Body of pancreas (tissue), 4 donors: ENCODE measurements at places on chromosomes 5 and 9.
A peak's percentile ranks its signal among the peaks of the same experiment; 100 is the strongest.

DNA sequence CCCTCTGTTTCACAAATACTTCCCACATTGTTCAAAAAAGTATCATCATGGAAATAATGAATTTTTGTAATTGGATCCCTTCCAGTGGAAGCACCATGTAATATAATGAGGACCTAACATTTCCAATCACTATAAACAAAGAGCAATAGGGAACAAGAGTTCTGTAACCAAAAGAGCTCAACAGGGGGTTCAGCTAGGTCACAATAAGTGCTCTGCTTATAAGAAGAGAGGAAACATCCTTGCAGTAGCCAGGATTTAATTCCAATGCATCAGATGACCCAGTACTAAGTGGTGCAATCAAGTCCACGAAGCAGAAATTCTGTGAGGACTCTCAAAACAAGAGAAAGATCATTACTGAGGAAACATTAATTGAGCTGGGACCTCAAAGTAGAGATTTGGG is 5.9 kb downstream of the SERINC5 start:
- no peak for DNase-seq

GRCh38 chr5:30041291-30041690 is 1152.2 kb upstream of the CDH6 start:
- no peak for DNase-seq

GRCh38 chr5:143442385-143442784 is 38.9 kb upstream of the NR3C1 start:
- DNase-seq, result no peak

GRCh38 chr5:43352131-43352530 is 38.9 kb upstream of the HMGCS1 start:
- no peak for DNase-seq

DNA sequence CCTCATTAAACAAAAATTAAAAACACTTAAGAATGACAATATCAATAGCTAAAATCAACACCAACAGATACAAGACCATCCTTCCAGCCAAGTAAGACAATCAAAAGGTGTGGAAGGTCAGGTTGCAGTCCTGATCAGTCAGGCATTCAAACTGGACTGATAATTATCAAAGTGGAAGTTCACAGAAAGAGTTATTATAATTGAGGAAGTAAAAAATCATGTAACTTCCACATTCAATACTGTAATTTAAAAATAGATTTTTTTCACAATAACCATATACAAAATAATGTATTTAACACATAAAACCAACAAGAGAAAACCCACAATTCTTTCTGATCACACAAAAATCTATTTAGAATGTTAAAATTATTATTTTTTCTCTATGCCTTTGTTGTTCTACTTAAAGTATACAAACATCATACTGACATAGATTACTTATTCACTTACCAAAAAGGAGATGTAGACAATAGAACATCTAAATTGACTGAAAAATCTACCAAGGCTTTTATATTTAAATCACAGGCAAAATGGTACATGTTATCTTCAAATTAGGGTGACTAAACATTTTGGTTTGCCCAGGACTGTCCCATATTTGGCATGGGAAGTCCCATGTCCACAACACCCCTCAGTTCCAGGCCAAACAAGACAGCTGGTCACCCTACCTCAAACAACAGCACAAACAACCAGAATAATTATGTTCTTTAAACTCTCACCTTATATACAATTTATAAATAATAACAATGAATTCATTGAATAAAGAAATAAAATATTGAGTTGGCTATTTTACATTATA is 142.5 kb upstream of the SLC24A2 start:
- DNase-seq, result no peak

- DNase-seq, result no peak
These were observed 61.7 kb downstream of the OTULIN start for GRCh38 chr5:14726066-14726838.

GRCh38 chr5:6687505-6687904 is 25.7 kb upstream of the TENT4A start:
- no peak for DNase-seq

DNA sequence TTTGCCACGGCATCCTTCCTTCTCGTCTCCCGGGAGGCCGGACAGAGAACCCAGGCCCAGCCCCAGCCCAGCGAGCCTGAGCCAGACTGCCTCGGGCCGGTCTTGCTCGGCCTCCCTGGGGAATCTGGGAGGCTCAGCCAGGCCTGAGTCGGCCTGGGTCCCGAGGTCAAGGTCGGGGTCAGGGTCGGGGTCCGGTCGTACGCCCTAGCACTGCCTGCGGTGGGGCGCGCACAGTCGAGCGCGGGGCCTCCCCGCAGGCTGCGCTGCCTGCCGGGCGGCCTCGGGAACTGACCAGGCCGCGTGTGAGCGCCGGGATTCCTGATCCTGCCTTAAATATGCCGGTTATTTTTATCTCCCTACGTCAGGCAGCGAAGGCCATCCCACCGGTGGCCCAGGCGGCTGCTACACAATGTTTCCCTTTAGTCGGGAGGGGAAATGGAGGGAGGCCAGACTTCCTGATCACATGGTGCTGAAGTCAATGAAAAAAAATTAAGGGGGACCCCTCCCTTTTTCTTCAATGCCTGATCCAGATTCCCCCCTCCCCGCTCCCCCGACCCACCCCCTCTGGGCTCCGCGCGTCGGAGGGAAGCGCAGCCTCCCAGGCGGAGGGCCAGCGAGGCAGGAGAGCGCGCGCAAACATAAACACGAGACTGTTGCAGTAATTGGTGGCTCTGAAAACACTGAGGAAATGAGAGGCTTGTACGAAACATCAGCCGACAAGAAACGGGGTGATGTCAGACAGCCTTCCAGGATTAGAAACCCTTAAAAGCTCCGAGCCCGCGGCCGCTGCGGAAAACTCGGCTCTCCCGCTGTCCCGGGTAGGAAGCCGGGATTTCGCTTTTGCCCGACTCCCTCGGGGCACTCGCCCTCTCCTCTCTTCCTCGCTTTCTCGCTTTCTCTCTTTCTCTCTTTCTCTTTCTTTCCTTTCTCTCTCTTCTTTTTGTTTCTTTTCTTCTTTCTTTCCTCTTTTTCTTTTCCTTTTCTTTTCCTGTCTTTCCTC is 148.2 kb upstream of the KLF4 start:
- DNase-seq, result peak; percentile 91

DNA sequence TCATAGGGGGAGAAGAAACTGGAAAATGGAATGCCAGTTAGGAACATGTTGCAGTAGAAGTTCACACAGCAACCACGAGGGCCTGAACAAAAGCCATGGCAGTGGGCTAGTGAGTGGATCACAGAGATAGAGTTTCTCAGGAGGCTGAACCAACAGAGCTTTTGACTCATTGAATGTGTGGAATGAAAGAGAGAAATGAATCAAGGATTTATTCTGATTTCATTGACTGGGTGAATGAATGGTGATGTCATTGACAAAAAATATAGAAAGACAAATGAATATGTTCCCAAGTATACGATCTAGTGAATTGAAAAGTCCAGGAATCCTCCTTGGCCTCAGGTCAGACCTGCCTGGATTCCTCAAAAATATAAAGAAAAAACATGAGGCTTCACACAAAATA is 99.2 kb downstream of the ZNF462 start:
- DNase-seq, result no peak

GRCh38 chr5:100790170-100790665 is 112.9 kb downstream of the ST8SIA4 start:
- DNase-seq, result no peak

DNA sequence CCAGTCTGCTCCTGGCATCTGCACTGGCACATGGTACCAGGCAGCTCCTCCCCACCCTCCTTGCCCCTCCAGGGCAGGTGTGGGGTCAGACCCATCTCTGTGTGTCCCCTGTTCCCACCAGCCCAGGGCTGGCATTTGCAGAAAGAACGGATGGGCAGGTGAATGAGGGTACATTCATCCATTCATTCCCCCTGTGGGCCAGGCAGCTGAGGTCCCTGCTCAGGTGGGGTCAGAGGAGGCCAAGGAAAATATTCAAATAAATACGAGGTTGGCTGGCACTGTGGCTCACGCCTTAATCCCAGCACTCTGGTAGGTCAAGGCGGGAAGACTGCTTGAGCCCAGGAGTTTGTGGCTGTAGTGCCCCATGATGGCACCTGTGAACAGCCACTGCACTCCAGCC is 25.0 kb upstream of the PHYKPL start:
- DNase-seq, result no peak

DNA sequence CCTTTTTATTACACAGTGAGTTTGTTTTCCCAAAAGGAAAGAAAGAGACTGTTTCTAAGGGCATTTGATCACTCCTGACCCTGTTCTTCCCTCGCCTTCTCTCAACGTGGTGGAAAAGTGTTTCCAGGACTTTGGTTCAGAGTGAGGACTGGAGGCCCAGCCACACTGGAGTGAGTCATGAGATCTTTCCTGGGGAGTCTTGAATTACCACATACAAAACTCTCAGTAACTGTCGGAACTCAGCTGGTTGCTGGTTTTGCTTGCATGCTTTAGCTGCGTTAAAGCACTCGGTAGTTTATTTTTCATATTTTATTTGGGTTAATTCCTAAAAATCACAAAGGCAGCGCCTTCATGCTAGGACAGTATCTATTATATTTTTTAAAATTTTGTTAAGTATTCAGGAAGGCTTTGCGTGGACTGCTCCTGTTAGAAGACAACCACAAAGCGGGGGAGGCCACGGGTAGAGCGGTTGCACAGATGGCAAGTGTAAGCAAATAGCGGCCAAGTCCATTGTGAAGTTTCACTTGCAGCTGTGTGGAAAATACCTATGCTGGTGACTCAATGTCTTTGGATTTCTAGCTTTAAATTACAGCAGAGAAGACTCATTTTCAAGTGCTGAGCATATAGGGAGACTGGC is 77.7 kb downstream of the ARSB start:
- DNase-seq, result peak; percentile 33

DNA sequence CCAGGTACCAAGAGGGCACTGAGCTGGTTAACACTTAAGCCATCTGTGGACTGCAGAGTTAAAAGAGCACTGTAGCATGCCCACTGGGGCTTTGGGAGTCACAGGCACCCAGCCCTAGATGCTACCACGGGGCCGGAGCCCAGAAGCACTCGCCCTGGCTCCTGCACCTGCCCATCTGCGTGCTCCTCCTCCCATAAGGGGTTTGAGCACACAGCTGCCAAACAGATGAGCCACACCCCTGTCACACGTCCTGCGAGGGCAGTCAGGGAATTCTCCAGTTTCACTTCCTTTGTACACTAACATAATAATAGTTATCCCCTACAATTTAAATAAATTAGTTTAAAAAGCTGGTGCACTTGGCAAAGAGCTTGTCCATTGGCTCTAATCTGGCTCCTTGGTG is 4.5 kb upstream of the PCA3 start:
- DNase-seq, result no peak

GRCh38 chr9:112884101-112884500 is 6.6 kb downstream of the SLC46A2 start:
- no peak for DNase-seq

DNA sequence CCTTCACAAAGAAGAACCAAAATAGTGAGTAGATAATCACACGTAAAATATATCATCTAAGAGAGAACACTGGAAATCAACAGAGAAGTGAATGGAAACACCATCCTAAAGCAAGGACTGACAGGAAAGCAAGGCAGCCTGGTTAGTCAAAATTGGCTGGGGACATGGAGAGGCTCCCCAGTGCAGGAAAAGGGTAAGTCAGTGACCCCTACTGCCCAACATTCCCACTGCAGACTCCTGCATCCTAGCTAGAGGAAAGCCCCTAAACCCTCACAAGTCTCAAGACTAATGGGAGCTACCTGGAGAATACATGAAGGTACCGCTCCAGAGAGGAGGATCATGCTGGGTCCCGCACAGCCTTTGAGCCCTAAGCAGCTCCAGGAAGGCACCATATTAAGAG is 60.1 kb downstream of the ZDHHC21 start:
- DNase-seq, result no peak

- no peak for DNase-seq
These were observed 37.8 kb upstream of the CARTPT start for GRCh38 chr5:71681296-71681695.

GRCh38 chr9:16257604-16258003 is 612.9 kb downstream of the BNC2 start:
- no peak for DNase-seq

- peak; percentile 87 for DNase-seq
These were observed 11.0 kb upstream of the EXOSC2 start for GRCh38 chr9:130682421-130683121.

GRCh38 chr9:92266486-92266885 is 27.0 kb downstream of the IARS1 start:
- no peak for DNase-seq

GRCh38 chr9:95516734-95517558 is at the start of gene PTCH1:
Gene PTCH1 (minus strand): TSS chr9:95516971.
- peak; percentile 63 for DNase-seq

DNA sequence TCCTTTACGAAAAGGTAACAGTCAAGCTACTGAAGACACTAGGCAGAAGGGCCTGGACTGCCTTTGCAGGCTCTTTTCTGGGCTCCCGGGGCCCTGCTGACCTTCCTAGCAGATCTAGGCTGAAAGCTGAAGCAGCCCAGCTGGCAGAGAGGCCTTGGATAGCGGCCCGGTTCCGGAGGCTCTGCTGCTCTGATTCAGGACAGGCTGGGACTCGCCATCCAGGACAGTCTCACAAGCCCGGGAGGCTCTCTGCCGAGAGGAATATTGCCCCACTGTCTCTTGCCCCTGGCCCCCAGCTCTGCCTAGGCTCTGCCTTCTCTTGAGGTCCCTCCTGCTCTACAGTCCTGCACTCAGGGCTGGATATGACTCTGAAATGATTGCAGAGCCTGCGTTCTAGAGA is 67.8 kb downstream of the PSD2 start:
- peak; percentile 30 for DNase-seq

DNA sequence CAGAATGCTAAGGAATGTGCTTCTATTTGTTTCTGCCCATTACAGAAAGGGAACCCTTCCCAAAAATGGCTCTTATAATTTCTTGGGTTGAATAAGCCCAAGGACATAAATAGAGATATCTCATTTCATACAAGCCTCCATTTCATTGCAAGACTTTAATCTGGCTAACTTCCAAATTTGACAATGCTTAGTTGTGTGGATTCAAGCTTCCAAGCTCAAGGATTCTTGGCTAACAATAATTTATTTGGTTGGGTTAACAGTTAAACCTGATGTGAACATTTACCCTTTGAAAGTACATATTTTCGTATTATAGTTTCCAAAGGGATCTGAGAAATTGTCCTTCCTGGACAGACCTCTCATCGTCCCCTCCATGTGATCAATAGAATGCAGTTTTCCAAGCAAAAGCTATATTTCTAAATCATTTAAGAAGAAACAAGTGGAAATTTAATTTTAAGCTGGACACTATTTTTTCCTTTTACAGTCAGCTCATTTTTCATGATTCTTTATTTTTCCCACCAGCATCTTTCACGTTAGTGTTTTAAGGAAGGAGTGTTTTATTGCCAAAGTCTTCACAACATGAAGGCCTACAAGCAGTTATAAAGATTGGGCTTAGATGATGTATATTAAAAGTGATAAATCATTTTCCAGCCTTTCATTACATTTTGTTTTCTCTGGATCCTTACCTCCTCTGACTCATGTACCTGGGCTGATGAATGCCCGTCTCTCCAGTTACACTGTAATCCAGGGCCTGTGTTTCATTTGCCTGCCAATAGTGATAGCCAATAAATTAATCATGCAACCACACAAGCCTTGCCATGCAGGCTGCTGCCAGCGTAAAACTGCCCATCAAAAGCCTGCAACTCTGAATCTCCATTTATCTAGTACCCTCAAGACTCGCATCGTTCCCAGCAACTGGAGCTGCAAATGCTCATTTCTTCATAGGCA is 176.7 kb downstream of the NTRK2 start:
- no peak for DNase-seq

GRCh38 chr9:103761466-103761865 is 332.6 kb upstream of the SMC2 start:
- no peak for DNase-seq

- DNase-seq, result no peak
These were observed 241.4 kb downstream of the DRD1 start for GRCh38 chr5:175202463-175203068.
